Osteocyte (in vitro differentiated cells): ENCODE measurements at places on chromosomes 16 and 17. TPM values are rescaled to one million over a fixed set of nuclear protein-coding genes. Genes with fewer than 3 reads are reported as not detected.

NHLRC4 gene
- 0.57 and 1.7 TPM in 2 replicates for total RNA-seq

- peak; percentile 96 for DNase-seq
Observed at GRCh38 chr17:40358323-40359038, 6.1 kb downstream of the GJD3 start.

DNA sequence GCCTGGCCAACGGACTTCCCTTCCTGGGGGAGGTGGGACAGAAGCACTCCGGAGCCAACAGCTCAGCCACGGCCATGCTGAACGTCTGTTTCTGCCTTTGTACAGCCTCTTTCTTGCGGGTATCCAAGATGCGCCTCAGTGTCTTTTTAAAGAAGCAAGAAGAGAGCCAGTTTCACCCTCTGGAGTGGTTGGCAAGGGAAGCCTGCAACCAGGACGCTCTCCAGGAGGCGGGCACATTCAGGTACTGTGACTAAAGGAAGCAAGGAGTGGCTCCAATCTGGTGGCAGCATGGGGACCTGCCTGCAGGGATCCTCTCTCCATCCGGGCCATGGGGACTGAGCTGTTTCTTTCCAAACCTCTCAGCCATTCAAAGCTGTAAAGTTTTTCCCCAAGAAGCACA, 60.6 kb upstream of the ENDOV start:
- no peak for DNase-seq

- DNase-seq: no peak
Observed at GRCh38 chr17:36934692-36935630, 2.3 kb upstream of the LHX1 start.

RNF112 gene
- total RNA-seq: 0.39 and 0.89 TPM in 2 replicates

CCT6B gene
- 3.2 and 3.6 TPM in 2 replicates for total RNA-seq

DNA sequence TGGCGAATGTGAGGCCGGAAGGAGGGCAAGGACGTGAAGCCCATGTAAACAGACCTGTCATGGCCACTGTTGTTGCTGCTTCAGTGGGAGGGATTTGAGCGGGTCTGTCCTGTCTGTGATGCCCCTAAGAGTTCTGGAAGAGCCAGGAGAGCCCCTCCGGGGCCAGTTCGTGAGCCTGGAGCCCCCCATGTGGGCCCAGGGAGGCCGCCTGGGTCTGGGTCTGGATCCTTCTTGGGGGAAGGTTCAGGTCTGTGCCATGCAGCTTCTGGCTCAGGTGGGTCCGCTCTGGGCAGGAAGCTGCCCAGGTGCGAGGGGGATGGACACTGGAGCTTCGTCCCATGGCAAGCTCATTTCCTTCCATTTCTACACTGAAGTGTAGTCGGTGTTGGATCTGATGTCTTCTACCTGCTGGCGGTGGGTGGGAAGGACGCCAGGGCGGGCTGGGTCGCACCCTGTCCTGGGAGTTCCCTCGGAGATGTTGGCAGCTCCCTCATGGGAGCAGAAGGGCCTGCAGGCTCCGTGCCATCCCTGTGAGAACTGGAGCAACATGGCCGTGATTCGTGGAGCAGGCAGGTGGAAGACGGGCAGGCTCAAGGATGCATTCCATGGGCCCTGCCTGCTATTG, 11.2 kb upstream of the WFIKKN1 start:
- DNase-seq: no peak

DNA sequence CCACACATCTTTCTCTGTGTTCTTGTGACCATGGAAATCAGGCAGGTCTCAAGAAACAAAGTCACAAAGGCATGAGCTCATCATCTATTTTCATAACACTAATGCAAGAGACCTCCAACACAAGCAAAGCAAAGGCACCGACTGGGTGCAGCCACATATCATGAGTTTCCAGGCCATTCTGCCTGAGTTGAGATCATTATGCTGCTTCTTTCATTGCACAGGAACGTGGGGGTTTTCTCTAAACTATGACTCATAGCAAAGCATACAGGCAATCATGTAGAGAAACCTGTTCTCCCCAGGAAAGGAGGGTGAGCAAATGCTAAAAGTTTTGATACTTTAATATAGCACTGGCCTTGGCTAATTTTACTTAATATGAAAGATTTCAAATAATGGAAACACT, 60.7 kb downstream of the GRIN2A start:
- no peak for DNase-seq

DNA sequence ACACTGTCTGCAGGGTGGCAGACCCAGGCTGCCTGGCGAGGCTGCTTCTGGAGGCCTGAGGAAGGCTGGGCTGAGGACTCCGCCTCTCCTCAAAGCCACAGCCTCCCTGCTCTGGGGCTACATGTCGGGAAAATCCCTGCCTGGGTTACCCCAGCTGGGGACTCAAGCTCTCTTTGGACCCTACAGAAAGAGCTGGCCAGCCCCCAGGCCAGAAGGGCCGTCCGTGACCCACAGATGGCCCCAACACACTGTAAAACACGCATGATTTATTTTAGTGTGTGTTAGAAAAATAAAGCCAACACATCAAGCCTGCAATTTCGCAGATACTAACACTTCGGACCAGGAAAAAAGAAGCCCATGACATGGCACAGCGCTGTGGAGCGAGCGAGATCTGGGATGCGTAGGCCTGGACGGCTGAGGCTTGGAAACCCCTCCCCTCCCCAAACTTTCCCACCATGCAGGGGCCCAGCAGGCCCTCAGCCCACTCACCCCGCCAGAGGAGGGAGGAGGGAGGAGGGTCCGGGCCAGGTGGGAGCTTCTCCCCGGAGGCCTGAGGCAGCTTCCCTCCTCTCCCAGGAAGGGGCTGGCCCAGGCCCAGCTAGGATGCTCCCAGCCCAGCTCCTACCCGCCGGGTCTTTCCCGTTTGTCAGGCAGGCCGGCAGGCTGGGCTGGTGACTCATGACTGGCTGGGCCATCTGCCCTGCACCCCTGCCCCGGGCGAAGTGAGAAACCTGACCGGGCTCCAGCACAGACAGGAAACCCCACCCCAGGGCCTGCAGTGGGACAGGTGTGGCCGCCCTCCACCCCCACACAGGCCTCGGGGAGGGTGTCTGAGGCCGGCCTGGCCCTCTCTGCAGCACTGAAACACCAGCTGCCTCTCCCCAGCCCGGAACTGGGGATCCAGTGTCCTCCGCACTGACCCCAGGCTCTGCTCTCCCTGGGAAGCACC, 34.1 kb upstream of the SLC38A10 start:
- DNase-seq: peak; percentile 95

- DNase-seq: no peak
Observed at GRCh38 chr17:50175035-50175807, 9.4 kb downstream of the SGCA start.

SLC5A11 gene
- not detected in 2 replicates for total RNA-seq

DNA sequence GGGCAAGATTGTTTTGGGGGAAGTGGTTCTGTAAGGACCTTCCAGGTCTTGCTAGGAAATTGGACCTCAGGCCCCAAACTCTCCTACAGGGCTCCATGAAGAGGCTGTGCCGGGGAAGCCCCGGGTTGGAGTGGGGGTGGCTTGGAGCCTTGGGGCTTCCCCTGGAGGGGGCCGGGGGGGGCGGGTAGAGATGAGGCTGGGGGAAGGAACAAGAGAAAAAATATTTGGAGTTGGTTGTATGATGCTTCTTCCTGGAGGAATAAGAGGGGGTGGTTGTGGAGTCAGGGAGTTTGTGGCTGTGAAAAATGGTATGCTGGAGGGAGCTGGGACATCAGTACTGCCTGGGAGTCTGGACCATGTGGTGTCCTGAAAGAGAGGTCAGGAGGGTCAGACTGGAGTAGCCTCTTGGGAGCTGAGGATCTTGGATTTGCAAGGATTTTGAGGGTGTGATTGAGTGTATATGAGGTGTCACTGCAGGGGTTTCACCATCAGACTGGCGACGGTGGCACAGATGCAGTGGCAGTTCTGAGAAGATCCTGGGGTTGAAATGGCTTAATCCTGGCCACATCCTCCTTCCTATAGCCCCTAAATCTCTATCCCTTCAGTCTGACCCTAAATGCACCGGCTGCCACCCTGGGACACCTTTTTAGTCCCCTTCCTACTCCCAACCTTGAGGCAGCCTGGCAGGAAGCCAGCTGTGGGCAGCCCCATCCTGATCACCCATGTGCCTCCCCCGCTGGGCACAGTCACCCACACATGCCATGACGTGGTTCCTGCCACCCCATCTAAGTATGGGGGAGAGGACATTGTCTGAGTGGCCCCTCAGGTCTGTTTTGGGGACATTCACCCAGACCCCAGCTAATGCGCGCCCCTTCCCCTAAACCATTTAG, 10.9 kb downstream of the RARA start:
- no peak for DNase-seq

GRCh38 chr17:38578229-38579082, 27.3 kb downstream of the SRCIN1 start:
- DNase-seq: no peak

GRCh38 chr17:17506181-17506741, 10.1 kb upstream of the RASD1 start:
- no peak for DNase-seq

ZNF423 gene
- 25.1 and 26.5 TPM in 2 replicates for total RNA-seq

DNA sequence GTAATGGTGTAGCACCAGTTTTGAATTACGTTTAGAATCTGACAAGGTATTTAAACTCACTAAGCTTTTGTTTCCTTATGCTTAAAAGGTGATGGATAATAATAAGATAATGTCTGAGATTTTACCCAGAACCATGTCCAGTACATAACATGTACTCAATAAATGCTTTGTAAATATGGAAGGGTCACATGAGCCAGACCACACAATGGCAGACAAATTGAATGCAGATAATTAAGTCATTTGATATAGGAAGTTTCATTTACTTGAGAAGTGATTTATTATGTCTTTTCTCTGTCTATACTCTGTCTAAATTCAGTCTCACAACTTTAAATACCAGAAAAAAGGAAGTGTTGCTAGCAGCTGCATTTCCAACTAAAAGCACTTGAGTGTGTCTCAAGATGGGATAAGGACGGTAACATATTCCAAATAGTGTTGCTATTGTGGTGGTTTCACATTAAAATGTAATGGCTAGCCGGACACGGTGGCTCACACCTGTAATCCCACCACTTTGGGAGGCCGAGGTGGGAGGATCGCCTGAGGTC, 52.5 kb upstream of the DHX40 start:
- no peak for DNase-seq

DNA sequence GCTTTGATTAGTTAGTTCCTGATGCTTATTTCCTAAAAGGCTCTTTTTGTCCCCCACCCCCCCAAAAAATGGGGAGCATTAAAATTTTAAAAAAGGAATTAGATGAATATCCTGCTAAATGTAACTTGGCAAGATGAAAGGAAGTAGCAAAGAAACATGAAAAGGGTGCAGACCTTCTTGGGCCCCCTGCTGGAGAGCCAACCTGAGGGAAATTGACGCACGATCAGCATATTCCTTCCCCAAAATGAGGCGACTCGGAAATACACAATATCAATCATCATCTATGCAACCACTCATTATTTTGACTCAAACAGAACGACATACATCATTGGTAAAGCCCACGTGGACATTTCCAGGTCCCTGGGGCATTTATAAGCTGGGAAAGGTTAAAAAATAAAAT, 59.7 kb downstream of the GRIN2A start:
- DNase-seq: no peak

PRR35 gene
- not detected in 2 replicates for total RNA-seq

DNA sequence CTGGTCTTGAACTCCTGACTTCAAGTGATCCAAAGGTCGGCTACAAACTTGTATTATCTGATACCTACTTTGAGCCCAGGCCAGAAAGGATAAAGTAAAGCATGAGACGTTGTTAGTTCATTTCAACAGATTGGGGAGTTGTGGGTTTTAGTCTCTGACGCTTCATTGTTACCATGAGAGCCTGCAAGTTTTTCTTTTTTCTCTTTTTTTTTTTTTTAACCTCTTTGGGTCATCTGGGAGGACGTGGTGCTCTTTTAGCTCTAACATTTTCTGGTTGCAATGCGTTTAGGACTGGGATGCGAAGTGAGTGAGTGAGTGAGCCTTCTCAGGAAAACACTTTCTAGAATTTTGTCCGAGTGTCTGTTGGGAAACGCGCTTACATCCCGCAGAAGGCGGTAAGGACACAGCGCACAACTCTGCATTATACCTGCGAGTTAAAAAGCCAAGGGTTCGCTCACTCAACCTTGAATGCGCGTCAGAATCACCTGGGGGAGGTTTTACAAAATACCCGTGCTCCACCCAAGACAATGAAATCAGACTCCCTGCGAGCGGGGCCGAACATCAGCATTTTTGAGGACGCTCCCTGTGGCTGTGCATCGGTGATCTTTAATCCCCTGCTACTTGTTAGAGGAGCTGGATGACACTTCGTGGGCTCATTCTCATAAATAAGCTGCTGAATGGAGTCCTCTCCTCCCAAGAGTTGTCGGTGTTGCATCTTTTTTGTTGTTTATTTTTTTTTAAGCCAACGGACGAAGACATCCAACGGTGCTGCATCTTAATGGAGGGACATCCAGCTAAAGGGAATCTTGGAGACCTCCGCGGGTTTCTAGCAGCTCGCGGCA, 629 bp upstream of the RNF135 start:
- DNase-seq: no peak
